ENCODE measurements at places on chromosomes 3 and 15.

- DNase-seq = no peak
Observed at GRCh38 chr3:96259-96658, 100.3 kb upstream of the CHL1 start.

DNA sequence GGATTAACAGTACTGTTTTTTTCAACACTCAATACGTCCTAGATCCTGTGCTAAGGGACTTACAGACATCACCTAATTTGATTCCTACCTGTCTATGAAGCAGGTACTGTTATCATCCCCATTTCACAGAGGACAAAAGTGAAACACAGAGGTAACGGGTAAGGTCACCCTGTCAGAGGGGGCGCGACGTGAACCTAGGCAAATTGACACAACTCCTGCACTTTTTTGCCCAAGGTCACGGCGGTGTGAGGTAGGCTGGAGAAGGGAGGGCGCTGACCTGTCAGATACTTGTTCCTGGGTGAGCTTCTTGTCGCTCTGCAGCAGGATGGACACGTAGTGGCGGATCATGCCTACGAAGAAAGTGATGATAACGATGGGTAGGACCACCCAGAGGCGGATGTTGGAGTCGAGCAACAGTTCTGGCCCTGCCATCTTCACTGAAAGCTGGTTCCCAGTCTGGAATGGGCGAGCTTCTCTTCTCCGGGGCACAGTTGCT, 363 bp downstream of the EMC3 start:
- DNase-seq = no peak

DNA sequence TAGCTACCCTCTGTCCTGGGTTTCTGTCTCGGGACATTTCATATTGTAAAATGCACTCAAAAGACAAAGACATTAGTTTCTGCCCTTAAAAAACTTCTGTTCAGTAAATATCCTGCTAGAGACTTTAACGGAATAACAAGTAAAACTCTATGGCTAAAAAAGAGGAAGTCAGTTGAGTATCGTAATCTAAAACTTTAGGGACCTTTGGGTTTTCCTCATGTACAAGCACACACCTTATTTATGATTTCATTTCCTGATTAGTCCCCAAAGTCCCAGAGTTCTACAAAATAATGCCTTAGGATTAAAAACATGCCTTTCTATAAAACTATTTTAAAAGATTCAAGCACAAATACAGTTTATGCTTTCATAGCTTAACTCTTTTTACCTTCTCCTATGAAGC, 585.9 kb downstream of the UNC13C start:
- no peak for DNase-seq

DNA sequence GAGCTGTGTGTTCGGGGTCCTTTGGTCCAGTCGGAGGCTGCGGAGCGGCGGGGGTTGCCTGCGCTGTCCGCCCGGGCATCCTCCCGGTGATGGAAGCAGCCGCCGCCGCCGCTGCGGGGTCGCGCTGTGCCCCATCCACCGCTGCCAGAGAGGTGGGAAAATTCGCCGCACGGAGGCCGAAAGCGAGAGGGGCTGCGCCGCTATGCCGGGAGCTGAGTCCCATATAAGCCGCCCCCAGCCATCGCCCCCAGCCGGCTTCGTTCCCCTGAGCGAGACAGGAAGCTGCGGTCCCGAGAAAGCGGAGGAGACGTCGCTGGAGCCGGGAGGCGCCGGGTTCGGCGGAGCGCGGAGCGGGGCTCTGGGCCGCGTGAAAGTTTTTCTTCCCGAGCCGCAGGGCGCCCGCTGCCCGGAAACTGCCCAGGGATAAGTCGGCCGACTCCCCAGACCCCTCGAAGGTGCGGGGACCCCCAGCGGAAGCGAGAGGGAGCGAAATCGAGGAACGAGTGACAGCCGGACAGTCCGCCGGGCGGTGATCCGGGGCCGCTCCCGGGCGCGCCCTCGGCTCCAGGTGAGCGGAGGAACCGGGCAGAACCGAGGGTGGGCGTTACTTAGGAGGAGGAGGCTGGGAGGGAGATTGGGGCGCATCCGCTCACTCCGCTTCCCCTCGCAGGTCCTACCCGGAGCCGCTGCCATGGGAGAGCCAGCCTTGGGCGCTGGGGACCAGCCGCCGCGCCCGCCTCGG, 574 bp downstream of the CHST2 start:
- no peak for DNase-seq

- DNase-seq = no peak
Observed at GRCh38 chr3:9066141-9066540, 102.9 kb upstream of the RAD18 start.

DNA sequence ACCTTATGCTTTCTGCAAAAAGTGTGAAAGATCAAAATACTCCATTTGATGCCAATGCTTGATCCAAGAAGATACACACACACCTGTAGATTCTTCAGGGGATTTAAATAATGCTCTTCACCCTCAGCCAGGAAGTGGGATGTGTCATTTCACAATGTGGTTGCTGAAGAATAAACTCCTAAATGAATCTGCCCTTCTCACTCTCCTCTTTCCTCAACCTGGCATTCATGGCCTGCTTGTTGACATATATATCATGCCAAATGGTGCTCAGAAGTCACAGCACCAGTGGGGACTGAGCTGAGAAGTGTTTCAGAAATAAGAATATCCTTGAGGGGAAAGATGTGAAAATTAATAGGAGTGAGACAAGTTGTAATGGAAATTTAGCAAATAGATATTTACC, 146.6 kb upstream of the ARHGEF26 start:
- DNase-seq = no peak

DNA sequence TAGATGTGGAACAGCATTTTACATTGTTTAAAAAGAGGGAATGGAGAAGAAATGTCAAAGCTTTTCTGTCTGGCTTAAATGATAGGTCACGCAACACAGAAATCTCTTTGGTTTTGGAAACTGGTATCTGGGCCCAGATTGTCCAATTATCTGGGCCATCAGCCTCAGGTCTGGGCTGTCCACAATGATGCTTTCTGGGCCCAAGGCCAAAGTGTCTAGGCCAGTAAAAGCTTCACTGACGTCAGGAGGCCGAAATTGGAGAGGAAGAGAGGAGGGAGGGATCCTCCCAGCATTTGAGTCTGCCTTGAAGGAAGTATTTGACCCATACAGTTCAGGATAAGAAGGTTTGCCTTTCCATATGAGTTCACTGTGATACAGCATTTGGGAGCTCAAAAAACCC, 60.7 kb upstream of the ALDH1A3 start:
- no peak for DNase-seq
